ENCODE measurements at places on chromosomes 2 and 18. TPM values are rescaled to one million over a fixed set of nuclear protein-coding genes. Genes with fewer than 3 reads are reported as not detected.

FLACC1 gene
- total RNA-seq, result not detected

MGAT4A gene
- total RNA-seq, result 1.6 TPM

VIT gene
- not detected for total RNA-seq

HOXD12 gene
- total RNA-seq, result not detected

SKA1 gene
- 12.8 TPM for total RNA-seq

LYG2 gene
- total RNA-seq, result 0.17 TPM

DNER gene
- total RNA-seq, result 7.0 TPM

HOXD3 gene
- 0.14 TPM for total RNA-seq

ACVR2A gene
- total RNA-seq, result 4.9 TPM

SNTG2 gene
- total RNA-seq, result not detected

ZNF142 gene
- 14.9 TPM for total RNA-seq

PCGF1 gene
- total RNA-seq, result 30.4 TPM

FEV gene
- total RNA-seq, result not detected

ANKRD30BL gene
- not detected for total RNA-seq

LRRFIP1 gene
- 98.2 TPM for total RNA-seq

SELENOI gene
- total RNA-seq, result 21.2 TPM
